ENCODE measurements at places on chromosomes 11 and 22.

- no peak for DNase-seq
Measured at GRCh38 chr11:43735961-43736360, 55.4 kb downstream of the HSD17B12 start.

- DNase-seq = no peak
Measured at GRCh38 chr22:42297778-42298177, 27.3 kb upstream of the TCF20 start.

- no peak for DNase-seq
Measured at GRCh38 chr11:2462986-2463765, 18.4 kb downstream of the KCNQ1 start.

DNA sequence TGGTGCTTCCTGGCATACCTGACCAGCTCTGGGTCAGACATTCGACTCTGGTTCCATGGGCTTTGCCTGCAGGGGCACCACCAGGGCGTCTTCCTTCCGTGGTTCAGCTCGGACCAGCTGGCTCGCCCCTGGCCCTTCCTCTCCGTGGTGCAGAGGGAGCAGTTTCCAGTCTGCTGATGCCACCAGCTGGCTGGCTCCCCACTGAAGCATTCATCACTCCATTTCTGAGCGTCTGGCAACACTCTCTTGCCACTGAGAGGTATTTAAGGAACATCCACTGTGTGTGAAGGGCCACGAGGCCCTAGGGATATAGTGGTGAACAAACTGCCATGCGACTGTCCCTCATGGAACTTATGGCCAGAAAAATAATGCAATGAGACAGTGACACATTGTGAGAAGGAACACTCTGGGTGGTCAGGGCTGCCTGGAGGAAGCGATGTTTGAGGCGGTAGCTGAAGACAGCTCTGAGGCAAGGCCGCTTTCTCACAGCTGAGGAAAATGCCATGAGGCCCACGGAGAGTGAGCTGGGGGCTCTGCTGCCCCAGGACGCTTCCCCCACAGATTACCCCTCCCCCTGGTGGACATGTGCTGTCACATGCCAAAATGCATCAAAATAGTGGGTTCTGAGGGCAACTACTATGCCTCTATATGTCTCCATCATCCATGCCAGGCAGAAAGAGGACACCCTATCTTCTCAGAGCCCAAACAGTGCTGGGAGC lies 44.9 kb upstream of the ARFGAP3 start:
- DNase-seq = no peak

DNA sequence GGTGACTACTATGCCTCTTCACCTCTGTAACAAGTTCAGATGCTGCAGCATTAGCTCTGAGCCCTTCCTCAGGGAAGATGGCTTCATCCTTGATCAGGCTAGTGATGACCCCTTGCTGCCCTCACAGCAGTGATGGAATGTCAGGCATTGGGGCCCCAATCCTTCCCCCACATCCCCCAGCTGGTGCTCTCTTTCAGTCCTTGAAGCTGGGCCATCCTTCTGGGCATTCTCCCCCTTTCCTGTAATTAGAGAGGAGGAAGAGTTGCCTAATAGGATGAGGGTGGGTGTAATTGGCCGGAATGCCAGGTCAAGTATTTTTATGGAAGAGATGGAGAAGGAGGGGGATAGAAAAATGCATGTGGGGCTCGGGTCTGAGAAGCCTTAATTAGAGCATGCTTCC lies 62.6 kb downstream of the TRAF6 start:
- no peak for DNase-seq

GRCh38 chr11:125170510-125171031 lies 6.0 kb downstream of the PKNOX2 start:
- DNase-seq = no peak

GRCh38 chr11:329886-330253 lies 9.2 kb upstream of the IFITM3 start:
- no peak for DNase-seq

DNA sequence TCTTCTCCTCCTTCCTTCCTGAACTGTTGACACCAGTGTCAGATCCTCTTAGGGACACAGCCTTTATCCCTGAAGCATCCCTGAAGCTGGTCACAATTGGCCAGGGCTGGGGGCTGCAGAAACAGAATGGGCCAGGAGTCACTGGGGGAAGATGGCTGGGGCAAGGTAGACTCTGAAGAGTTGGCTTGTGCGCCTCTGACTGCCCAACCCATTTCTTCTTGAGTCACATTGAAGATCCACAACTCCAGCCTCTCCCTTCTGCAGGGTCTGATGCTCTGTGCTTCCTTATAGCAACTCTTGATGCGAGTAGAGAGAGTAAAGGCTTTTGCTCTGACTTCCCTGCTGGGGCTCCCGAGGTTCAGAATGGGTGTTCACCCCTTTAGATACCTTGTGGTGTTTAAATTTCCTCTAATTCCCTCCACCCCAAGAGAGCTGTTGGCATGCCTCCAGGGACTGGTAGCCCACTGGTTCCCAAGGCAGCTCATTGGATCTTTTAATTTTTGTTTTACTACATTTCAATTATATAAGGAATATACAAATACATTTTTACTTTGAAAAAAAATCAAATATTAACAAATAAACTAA lies 13.4 kb downstream of the PRDM11 start:
- DNase-seq = no peak

GRCh38 chr11:70335511-70335910 lies 62.8 kb upstream of the CTTN start:
- DNase-seq = no peak

DNA sequence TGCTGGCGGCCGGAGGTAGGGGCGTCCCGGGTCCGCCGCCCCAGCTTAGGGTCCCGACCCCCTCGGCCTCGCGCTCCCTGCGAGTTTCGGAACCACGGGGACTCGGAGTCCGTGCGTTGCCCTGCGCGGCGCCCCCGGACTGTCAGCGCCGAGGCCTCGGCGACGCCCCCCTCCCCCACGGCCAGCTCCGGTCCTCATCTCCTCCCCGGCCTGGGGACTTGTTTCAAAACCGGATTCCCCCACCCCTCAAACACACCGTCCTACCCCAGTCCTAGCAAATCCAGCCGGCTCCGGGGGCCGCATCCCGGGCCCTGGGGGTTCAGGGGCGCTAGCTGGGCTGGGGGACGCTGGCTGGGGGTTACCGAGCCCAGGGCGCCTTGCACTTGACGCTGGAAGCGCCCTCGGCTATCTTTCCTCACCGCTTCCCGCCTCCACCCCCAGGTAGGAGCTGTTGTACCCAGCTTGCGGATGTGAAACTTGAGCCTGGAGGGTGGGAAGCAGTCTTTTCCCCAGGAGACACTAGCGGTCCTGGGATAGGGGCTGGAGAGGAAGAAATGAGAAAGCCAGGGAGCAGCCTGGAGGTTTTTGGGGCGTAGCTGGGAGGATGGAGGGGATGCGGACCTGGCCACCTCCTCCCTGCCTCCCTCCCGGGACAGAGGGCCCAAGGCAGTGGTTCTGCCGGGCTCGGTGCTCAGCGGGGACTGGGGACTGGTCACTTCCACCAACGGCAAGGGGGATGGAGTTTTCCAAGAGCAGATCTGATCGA lies 550 bp downstream of the FBLN1 start:
- DNase-seq = no peak

GRCh38 chr11:25159341-25159740 lies 662.5 kb downstream of the LUZP2 start:
- DNase-seq = no peak

GRCh38 chr11:64241241-64241490 lies 271 bp downstream of the FKBP2 start:
- DNase-seq = peak; percentile 99

- DNase-seq = no peak
Measured at GRCh38 chr22:47131632-47132427, 369.4 kb downstream of the TBC1D22A start.

- no peak for DNase-seq
Measured at GRCh38 chr11:90558328-90558865, 335.5 kb upstream of the CHORDC1 start.

DNA sequence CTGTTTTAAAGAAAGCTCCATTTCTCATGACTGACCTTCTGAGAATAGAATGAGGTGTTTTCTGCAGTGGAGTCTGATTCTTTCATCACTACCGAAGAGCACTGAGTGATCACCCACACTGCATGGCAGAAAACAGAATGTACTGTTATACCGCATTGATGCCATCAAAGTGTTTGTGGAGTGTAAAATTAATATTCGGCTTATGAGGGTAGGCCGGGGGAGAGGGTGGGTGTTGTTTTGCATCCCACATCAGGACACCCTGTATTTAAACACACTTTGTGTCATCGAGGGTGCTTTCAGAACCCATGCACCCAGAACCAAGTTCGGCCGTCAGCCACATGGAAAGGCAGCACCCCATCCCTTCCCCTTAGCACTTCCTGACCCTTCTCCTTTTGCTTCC lies 41.3 kb upstream of the ETS1 start:
- no peak for DNase-seq

DNA sequence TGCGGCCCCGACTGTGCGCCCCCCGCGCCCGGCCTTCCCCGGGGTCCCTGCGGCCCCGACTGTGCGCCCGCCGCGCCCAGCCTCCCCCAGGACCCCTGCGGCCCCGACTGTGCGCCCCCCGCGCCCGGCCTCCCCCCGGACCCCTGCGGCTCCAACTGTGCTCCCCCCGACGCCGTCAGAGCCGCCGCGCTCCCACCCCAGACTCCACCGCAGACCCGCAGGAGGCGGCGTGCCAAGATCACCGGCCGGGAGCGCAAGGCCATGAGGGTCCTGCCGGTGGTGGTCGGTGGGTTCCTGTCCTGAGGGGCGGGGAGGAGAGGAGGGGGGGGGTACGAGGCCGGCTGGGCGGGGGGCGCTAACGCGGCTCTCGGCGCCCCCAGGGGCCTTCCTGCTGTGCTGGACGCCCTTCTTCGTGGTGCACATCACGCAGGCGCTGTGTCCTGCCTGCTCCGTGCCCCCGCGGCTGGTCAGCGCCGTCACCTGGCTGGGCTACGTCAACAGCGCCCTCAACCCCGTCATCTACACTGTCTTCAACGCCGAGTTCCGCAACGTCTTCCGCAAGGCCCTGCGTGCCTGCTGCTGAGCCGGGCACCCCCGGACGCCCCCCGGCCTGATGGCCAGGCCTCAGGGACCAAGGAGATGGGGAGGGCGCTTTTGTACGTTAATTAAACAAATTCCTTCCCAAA lies 3.1 kb downstream of the DRD4 start:
- no peak for DNase-seq

- DNase-seq = no peak
Measured at GRCh38 chr22:24516301-24516737, 21.2 kb downstream of the UPB1 start.

GRCh38 chr22:38422611-38423511 lies 32.1 kb downstream of the KCNJ4 start:
- DNase-seq = no peak

GRCh38 chr22:35638410-35638809 lies 9.8 kb upstream of the APOL6 start:
- DNase-seq = no peak

- no peak for DNase-seq
Measured at GRCh38 chr22:50004918-50005317, 7.6 kb downstream of the IL17REL start.

- DNase-seq = no peak
Measured at GRCh38 chr11:113528982-113529381, 53.8 kb upstream of the DRD2 start.

GRCh38 chr11:12927221-12927620 lies 81.9 kb upstream of the RASSF10 start:
- no peak for DNase-seq

- no peak for DNase-seq
Measured at GRCh38 chr11:73308961-73309919, 1.2 kb downstream of the ARHGEF17 start.

- DNase-seq = no peak
Measured at GRCh38 chr11:92678008-92678611, 291.3 kb upstream of the MTNR1B start.

DNA sequence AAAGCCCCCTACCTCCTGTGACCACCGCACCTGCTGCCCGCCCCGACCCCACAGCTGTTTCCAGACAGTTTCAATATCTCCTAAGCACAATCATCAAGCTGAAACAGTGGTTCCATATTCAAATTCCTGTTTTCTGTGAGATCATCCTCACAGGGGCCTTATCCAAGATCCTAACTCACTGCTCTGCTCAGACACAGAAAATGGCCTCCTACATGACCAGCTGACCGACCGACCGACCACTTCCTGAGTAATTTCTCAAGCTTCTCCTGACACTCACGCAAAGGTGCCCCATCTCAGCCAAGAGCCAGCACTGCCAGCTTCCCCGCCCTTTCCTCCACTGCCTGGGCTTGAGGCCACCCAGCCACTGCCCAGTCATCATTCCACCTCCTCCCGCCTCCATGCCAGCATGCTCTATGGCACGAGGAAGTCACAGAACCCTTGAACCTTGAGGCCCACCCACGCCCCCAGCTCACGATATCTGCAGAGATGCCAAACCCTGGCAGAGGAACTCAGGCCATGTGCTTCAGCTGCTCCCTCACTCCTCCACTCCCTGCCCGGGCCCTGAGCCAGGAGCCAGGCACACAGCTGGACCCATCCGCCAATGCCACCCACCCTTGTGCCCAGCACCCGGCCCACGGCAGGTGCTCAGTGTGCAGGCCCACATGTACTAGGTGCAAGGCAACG lies 14.0 kb downstream of the KIAA0930 start:
- DNase-seq = peak; percentile 45

- DNase-seq = no peak
Measured at GRCh38 chr11:11669233-11669846, 47.5 kb upstream of the GALNT18 start.

DNA sequence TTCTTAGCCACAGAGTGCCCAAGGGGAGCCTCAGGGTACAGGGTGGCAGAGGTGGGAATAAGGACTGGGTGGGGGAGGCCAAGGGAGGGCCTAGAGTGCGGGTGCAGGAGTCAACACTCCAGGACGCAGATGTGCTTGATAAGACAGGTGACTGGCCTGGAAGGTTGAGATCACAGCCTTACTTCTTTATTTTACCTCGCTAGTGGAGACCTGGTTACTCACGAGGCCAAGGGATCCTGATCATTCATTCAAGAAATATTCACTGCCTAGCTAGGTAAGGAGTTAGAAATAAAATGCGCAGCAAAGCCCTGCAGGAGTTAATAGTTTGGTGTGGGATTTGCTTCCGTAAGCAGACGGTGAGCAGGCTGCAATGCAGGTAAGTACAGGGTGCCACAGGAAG lies 13.2 kb upstream of the PEX26 start:
- DNase-seq = no peak

DNA sequence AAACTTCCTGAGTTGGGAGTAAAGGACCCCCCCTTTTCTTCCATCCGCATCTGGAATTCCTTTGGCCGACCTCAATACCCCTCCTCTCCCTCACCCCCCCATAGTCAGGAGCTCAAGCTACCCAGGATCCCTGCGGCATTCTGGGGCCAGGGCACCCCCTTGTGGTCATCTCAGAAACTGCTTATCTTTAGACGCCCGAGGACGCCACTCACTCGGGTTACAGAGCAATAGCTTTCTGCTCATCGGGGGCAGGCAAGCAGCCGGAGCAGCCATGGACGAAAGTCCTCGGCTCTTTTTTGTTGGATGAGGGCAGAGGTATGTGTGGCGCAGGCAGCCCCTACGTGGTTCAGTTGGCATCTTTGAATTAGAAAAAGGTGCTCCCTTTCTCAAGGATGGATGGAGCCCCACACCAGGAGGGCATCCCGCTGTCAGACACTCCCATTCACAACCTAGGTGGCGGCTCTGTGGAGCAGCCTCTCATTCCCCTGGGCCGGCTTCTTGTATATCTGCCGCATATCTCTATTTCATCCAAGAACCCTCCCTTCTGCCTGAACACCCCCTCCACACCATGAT lies 2.3 kb downstream of the C1QTNF5 start:
- peak; percentile 56 for DNase-seq

- no peak for DNase-seq
Measured at GRCh38 chr11:8285228-8285627, 21.6 kb upstream of the LMO1 start.

Measured in amygdala (tissue), 56 donors.